WTC11 (cell line): ENCODE measurements at places on chromosomes 5 and 9.

DNA sequence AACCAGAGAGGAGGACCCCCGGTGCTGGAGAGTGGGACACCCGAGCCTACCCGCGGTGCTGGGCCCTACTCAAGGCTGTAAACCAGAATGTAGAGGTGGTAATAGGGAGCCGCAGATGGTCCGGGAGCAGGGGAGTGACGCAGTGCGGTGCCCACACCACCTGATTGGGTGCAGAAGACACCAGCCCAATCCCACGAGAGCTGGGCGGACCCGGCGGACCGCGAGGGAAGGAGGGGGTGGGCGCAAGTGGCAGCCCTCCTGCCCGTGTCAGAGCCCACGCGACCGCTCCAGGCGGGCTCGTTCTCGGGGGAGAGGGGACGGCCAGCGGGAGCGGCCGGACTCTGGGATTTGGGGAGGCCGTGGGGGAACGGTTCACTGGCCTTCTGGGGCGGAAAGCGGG lies 71.2 kb downstream of the C9orf50 start:
- no peak for DNase-seq

DNA sequence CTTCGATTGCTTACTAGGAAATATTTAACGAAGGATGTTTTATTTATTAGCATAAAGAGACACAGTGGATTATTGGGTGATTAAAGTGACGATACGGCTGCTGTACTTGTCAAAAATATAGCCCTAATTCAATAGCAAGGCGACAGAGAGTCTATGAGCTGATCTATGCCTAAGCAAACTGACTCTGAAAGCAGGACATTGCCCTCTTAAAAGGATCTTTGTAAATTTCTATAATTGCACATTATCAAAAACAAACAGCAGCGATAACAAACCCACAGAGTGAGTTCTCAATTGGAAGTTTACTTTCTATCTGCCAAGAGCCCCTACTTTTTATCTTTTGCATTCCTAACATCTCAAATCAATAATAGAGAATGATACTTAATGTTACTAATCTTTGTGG lies 31.4 kb downstream of the TLX3 start:
- DNase-seq, result no peak

- no peak for DNase-seq
These were observed 198.3 kb downstream of the KCTD16 start for GRCh38 chr5:144369006-144369405.

GRCh38 chr5:951940-952596 lies 56.5 kb upstream of the NKD2 start:
- DNase-seq, result no peak

GRCh38 chr5:130251931-130252330 lies 347.7 kb downstream of the CHSY3 start:
- DNase-seq, result no peak

DNA sequence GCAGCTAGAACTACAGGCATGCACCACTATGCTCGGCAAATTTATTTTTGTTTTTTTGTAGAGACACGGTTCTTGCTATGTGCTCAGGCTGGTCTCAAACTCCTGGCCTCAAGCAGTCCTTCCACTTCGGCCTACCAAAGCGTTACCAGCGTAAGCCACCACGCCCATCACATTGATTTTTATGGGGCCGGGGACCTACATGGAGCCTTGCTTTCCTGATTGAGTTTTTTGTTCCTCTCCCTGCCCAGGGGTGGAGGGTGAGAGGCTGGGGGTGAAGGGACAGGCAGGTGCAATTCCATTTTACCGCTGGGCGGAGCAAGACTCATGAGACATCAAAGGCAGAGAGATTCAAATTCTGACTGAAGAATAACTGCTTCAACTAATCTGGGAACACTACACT lies 1.9 kb downstream of the ALDH1B1 start:
- no peak for DNase-seq

GRCh38 chr5:80125022-80125961 lies 90.1 kb downstream of the THBS4 start:
- DNase-seq, result no peak

DNA sequence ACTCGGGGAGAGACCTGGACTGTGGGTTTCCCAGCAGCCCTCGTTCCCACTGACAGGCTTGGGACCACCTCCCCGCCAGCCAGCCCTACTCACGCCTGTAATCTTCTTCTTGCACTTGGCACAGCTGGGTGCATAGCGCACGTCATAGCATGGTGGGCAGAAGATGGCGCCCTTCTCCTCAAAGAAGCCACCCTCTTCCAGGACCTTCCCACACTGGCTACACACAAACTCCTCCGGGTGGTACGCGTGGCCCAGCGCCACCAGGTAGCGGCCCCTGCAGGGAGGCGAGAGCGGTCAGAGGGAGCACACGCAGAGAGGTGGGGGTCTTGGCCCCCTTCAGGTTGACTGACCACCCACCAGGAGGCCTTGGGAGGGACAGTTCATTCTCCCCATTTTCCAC lies 9.4 kb downstream of the PDLIM7 start:
- DNase-seq, result no peak

DNA sequence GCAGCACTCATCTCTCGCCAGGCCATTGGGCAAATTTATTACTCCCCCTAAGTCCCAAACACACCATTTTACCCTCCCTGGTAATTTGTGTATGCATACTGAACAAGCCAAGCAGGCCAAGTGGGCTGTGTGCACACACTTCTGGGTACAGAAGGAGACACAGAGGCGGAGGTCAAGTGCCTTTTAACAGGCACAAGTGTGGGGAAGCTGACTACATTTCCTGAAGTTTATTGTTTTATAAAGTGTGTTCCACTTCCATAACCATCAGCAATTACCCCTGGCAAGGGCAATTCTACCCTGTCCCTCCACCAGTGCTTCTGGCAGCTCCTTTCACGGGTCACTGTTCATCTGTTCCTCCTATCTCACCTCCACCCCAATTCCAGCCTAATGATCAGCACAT lies 93.9 kb downstream of the SETX start:
- DNase-seq, result no peak

GRCh38 chr9:6969805-6970204 lies 212.0 kb downstream of the KDM4C start:
- DNase-seq, result no peak

DNA sequence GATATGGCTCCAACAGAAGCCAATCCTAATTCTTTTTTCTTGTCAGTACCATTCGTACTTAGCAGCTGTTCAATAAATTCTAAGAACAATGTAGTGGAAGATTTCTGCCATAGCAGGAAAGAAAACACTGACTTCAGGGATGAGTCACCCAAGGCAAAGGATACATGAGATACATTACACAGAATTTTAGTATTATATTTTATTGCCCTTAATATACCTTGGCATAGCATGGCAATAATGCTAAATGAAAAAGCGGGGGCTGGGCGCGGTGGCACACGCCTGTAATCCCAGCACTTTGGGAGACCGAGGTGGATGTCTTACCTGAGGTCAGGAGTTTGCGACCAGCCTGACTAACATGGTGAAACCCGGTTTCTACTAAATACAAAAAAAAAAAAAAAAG lies 619.1 kb upstream of the DAB2 start:
- no peak for DNase-seq

GRCh38 chr5:122390154-122390553 lies 78.1 kb downstream of the SNCAIP start:
- no peak for DNase-seq
